ENCODE measurements at places on chromosomes 2 and 18.

- DNase-seq, result no peak
These were observed 1.6 kb downstream of the NBAS start for GRCh38 chr2:15559379-15560139.

- no peak for DNase-seq
These were observed 169.2 kb downstream of the ZFP36L2 start for GRCh38 chr2:43057026-43057741.

GRCh38 chr18:54117853-54118773 lies 106.4 kb downstream of the MBD2 start:
- DNase-seq, result no peak

DNA sequence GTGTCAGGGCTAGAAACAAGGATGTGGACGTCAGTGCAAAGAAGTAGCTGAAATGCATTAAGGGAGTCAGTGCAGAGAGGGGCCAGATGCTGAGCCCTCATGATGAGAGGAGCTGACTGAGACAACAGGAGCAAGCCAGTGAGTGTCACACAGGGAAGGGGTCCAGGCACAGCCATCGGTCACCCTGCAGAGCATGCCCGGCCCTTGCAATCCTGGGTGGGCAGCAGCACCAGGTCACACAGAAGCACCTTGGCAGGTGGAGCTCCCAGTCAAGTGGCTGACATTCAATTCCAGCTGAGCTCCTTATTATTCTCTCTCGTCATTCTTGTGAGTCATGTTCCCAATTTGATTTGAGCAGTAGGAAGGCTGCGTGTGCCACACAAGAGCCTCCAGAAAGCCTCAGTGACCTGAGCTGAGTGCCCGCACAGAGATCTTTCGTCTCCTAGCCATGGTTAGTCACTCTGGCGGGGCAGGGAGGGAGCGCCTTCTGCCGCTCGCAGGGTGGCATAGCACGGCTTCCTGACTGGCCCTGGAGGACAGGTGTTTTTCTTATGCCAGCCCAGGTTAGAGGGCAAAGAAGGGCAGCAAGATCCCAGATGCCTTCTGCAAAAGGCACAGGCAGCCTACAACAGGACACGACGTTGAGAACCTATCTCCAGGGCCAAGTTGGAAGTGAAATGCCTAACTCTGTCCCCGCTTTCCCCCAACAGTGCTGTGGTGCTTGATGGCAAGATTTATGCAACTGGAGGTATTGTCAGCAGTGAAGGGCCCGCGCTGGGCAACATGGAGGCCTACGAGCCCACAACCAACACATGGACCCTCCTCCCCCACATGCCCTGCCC lies 220.9 kb downstream of the ATAD2B start:
- DNase-seq, result no peak

GRCh38 chr18:79776674-79777073 lies 21.1 kb upstream of the KCNG2 start:
- DNase-seq, result no peak

- DNase-seq, result no peak
These were observed 62.6 kb downstream of the SLC40A1 start for GRCh38 chr2:189517847-189518535.

Measured in esophagus squamous epithelium (tissue), 5 donors.